Caudate nucleus (tissue), 63 donors: ENCODE measurements at places on chromosomes 12 and 14.

DNA sequence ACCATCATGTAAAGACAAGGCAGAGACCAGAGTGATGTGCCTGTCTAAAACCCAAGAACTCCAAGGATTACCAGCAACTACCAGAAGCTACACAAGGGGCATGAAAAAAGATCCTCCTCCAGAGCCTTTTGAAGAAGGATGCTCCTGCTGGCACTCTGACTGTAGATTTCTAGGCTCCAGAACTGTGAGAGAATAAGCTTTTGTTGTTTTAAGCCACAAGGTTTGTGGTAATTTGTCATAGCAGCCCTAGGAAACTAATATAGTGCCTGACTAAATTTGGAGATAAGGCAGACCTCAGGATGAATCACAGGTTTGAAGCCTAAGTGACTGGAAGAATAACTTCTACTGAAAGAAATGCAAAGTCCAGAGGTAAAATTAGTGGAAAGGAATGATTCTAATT lies 132.9 kb downstream of the CEP83 start:
- no peak for DNase-seq

- DNase-seq: no peak
Measured at GRCh38 chr12:95963096-95963495, 20.0 kb downstream of the AMDHD1 start.

DNA sequence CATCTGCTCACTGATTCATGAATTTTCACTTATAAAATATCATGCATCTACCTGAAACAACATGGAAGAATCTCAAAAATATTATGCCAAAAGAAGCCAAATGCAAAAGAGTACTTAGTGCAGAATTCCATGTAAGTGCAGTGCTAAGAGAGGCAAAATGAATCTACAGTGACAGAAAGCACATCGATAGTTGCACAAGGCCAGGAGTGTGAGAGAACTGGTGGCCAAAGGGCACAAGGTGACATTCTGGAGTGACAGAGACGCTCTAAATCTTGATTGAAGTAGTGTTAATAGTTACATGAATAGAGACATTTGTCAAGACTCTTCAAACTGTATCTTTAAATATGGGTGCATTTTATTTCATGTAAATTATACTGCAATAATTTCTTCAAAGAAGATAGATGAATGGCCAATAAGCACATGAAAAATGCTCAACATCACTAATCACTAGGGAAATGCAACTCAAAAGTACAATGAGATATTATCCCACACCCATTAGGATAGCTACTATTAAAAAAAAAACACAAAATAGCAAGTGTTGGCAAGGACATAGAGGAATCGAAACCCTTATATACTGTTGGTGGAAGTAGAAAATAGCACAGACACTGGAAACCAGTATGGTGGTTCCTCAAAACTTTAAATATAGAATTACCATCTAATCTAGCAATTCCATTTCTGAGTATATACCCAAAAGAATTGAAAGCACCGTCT lies 71.7 kb upstream of the KICS2 start:
- DNase-seq: no peak

DNA sequence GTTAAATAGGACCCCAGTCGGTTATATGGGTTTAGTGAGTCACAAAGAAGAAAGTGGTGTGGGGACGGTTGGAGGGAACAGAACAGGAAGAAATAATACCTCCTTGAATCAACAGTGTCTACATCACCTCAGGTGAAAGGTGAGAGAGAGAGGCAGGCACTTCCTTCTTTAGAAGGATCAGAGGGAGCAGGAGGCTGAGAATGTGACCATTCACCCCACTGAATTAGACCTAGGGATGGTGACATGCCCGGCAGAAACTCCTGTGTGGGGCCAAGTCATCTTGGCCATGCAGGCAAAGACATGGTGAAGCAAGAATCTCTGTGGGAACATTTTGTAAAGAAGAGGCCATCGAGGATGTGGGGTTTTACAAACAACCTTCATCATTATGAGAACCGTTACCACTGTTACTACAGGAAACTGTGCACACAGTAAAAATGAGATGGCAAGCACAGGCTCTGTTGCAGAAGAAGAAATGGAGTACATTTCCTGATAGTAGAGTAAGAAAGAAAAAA lies 1196.9 kb downstream of the VRK1 start:
- no peak for DNase-seq

DNA sequence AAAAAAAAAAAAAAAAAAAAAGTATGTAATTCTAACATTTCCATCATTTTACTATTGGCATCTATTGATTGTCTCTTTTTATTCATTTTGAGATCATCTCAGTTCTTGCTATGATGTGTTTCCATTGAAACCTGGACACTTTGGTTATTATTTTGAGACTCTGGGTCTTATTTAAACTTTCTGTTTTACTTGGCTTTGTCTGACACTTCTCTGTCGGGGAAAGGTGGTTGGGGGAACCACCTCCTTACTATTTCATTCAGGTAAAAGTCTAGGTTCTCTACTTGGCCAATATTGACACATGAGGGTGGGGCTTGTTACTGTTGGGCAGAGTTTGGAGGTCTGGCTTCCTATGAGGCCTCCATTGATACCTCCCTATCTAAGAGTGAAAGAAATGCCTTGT lies 228.0 kb downstream of the NRXN3 start:
- no peak for DNase-seq

- DNase-seq: no peak
Measured at GRCh38 chr14:104428860-104429259, 150.7 kb upstream of the C14orf180 start.

- no peak for DNase-seq
Measured at GRCh38 chr12:62599854-62600437, 133.3 kb downstream of the MON2 start.

- DNase-seq: no peak
Measured at GRCh38 chr12:76444408-76444984, 96.3 kb upstream of the BBS10 start.

DNA sequence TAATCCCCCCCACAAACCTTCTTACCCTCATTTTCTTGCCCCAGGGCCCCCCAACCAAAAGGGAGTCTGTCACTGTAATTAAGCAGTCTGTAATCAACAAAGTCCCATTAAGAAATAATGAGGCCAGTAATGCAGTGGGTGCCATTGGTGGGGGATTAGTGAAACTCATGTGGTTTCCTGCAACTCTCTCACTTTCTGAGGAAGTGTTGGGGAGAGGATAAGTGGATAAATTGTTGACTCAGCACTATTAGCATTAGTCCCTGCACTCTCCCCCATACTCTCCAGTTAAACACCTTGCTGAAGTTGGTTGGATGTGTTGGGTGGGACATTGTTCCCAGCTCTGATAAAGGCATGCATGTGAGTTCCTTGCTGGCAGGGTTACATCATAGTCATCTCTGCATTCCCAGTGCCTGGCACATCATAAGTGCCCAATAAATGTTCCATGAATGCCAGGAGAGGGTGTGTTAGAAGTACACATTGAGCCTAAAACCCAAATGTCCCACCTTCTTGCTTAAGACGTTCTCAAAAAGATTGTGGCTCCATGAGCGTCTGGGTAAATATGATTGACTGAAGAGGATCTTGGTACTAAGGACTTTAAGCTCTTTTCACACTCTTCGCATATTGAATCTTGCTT lies 45.8 kb upstream of the HOXC13 start:
- DNase-seq: no peak
